ENCODE measurements at places on chromosomes 5 and 9.

GRCh38 chr9:133733796-133734533, 4.2 kb downstream of the SARDH start:
- no peak for DNase-seq

DNA sequence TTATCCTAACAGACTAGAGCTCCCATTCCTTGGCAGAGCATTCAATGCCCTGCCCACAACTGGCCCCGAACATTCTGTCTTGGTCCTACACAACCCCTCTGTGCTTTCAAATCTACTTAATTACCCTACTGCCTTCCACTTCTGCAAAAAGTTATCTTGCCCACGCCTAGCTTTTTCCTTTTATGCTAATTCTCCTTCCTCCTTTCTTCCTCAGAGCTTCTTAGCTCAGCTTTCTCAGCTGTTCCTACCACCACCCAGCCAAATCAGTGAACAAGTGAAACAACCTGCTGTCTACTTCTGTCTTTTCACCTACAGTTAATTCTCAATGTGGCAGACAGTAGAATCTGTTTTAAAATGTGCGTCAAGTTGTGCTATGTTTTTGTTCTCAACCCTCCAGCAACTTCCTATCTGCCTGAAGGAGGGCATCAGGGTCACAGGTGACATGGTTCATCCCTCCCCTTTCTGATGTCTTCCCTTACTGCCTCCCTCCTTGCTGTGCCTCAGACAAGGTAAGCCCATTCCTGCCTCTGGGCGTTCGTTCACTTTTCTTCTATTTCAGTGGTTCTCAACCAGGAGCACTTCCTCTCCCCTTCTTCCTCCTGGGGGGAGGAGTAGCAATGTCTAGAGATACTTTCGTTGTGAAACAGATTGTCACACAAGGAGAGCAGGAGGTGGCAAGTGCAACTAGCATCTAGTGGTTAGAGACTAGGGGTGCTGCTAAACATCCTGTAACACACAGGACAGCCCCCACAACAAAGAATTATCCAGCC, 1.3 kb upstream of the REEP5 start:
- DNase-seq, result no peak

DNA sequence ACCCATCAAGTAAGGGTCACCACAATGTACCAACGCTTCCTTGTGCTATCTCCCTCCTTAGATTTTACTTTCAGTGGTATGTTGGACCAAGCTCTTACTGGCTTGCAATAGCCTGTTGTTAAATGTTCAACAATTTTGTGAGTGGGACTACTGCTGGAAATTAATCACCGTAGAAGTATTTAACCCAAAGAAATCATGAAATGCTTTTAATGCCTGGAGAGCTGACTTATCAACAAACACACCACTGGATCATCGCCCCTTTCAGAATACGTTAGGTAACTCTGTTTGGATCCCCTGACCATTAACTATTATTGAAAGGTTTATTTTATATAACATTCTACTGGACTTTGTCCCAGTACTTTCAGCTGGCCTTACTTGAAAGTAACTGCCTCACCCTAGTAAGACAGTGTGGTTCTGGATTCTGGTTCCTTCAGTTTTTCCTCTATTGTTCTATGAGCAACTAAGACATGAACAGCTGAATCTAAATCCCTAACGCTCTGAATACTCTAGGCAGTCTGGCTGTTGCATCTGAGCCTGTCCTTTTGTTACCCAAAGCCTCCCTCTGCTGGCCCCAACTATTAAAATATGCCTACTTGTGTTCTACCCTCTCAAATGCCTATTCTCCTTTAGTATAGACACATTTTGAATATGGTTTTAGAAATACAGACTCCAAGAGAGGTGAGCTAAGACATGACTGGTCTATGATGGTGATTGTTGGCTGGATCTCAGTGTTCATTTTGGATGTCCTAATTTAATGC, 1203.4 kb upstream of the DMAC1 start:
- DNase-seq, result no peak

DNA sequence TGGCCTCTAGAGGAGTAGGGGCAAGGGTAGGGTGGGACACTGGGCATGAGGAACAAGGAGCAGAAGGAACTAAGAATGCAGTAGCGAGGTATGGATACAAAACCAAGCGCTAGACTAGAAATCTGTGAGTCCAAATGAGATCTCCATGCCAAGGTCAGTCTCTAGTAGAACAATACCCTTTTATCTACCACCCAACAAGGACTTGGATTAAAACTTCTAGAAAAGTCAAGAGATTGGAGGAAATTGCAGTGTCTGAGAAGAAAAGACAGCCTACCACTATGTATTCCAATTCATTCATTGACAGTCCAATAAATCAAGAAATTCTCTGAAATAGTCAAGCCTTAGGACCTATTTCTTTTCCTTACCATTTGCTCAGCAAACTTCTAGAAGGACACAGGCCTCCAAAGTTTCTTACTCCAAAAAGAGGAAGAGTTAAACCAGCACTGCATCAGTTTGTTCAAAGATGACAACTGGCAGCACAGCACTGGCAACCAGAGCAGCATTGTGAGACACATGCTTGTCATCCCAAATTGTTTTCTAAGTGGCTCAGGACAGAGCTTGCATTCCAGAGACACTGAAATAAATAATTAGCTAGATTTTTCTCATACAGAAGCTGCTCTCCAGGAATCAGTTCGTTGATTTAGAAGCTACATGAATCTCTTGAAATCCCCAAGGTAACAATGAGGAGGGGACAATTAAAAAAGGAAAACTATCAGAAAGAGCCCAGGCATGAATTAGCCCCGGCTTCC, 22.6 kb downstream of the ABCA1 start:
- no peak for DNase-seq

DNA sequence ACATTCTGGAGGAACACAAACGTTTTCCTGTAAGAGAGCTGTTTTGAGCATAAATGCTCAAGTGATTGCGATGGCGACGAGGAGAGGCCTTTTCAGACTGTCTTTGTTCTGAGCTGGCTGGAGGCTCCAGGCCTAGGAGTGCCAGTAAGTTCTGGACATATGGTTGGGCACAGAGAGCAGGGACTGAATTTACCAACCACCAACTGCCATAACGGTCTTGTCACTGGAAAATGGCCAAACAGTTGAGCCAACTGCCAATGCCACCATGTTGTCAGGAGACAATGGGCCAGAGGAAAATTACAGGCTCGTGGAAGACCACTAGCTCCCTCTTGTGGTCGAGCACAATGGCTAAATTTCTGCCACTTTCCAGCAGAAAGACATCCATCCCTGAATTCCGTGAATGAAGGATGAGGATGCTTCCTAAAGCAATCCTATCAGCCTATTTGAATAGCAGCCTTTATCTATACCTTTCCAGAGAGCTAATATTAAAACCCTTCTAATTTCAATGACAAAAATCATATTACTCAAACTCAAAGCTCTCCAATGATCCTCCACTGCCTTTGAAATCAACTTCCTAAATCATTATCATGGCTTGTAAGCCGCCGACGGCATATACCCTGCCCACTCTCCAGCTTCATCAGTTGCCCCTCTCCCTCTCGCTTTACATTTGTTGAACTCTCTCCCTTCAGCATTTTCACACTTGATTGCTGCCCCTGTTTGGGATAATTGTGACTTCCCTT, 66.9 kb upstream of the GLIS3 start:
- DNase-seq, result no peak

- no peak for DNase-seq
These were observed 599.9 kb downstream of the RAB3C start for GRCh38 chr5:59182760-59183159.

DNA sequence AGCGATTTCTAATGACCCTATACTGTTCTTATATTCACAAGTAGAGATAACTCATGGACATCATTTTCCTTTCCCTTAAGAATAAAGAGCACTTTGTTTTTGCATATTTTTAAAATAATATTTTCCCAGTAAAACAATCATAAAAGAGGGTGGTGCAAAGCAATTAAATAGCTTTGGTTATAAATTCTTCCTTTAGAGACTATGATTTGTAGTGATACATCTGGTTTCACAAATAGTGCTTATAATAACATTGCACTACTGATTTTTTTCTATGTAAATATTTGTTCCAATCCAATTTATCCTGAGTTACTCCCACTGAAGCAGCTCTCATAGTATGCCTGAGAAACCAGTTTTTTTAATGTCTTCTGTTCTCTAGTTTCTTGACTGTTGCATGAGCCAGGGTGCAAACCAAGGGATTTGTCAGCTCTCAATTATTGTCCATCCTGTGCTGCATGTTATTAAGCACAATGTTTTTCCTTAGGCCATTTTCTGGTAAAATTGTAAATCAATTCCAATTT, 74.7 kb downstream of the LURAP1L start:
- no peak for DNase-seq

DNA sequence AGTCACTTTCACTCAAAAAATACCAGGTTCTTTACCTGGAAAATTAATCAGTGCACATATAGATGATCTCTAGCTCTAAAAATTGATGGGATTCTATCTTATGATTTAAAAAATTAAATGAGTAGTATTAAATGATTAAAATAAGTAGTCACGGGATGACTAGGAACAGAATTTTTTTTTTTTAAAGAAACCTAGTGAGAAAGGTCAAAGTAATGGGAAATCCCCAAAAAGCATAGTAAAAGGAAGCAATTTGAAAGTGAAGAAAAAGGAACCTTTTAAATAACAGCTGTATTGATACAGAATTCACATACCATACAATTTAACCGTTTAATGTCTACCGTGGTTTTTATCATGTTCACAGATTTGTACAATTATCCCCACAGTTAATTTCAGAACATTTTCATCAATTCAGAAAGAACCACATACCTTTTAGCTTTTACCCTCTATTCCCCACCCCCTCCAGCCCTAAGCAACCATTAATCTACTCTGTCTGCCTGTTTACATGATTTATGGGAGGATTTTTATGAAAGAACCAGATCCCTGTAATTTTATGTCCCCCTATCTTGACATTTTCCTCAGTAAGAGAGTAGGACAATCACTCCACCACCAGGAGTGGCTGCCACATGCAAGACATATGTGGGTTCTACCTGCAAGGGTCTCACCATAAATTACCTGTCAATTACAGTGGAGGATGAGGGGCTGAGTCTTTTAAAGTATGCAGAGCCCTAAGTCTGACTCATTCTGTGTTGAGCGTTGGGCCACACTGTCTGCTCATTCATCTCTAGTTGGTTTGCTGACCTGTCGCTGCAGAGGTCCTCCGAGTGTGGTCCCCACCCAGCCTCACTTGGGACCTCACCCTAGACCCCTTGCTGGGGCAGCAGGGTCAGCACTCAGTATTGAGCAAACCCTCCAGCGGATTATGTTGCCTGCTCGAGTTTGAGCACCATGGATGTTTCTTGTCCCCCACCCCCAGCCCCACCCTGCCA, 16.0 kb downstream of the ANKRD33B start:
- DNase-seq, result no peak

DNA sequence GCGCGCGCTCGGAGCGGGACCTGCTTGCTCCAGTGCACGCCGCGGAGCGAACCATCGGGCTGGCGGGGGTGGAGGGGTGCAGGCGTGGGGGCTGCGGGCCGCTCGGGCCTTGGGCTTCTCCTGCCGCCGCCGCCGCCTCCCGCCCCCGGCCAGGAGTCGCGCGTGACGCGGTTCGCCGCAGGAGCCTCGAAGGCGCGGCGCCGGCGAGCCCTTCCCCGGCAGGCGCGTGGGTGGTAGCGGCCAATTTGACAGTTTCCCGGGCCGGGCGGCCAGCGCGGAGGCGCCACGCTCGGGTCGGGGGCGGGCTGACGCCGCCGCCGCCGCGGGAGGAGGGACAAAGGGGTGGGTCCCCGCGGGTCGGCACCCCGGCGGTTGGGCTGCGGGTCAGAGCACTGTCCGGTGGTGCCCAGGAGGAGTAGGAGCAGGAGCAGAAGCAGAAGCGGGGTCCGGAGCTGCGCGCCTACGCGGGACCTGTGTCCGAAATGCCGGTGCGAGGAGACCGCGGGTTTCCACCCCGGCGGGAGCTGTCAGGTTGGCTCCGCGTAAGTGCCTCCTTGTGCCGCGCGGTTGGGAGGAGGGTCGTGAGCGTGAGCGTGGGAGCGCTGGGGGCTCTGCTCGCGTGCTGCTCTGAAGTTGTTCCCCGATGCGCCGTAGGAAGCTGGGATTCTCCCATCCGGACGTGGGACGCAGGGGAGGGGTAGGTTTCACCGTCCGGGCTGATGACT, at the start of gene TJP2:
TSS of gene TJP2 (plus strand) at position 387 of the 725 bp plus-strand sequence. CDS start at position 483, 96 bp downstream.
- DNase-seq, result peak; percentile 28

- DNase-seq, result no peak
These were observed 160.5 kb upstream of the FREM1 start for GRCh38 chr9:15070716-15071115.

- no peak for DNase-seq
These were observed 216.3 kb downstream of the KIAA0825 start for GRCh38 chr5:94402096-94402495.

DNA sequence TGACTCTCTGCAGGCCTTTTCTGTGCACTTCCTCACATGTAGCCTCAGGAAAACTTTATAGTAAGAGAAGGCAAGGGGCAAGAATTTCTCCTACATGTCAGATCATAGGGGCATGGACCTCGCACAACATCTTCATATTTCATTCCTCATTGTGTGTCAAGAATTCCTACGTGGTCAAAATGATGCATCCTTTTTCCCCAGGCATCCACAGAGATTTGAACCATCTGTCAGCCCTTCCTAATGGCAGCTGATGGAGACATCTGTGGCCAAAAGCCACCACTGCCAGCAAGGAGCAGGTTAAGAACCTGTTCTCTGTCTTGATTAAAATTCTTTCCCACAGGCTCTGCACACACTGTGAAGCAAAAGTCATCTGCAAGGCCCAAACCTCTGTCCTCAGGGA, 42.5 kb downstream of the MFAP3 start:
- no peak for DNase-seq

- peak; percentile 27 for DNase-seq
These were observed 666 bp downstream of the PPARGC1B start for GRCh38 chr5:149730620-149731331.

DNA sequence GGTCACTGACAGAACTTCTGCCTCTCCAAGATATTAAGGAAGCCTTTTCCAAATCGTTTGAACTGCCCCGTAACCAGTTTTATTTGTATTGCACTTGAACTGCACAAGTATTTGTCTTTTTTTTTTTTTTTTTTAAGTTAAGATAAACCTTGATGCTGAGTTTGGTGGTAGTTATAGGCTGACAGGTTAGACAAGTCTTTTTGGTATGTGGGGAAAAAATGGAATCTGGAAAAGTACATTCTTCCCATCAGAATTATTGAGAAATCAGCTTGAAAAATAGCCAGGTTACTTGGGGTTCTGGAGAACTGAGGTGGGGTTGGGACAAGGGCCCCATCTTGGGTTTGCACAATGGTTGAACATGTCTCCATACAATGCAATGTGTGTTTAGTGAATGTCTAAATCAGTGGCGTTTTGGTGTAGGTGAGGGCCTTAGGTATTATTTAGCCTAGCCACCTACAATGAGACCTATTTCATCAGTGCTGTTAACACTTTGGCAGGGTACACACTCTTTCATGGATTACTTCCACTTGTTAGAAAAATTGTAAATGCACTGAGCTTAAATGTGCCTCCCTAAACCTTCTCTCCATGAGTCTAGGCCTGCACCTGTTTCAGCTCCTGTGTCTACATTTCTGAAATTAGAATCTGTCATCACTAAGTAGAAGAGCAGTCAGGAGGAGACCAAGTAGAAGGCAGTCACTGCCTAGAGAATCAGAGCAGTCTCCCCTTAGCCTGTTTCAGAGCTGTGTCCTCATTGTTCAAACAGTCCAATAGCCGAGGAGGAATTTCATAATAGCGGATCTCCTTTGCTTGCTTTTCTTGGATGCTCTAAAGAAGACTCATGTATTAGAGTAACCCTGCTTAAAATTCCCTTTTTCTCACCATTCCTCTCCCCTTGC, 140.0 kb upstream of the HMHB1 start:
- no peak for DNase-seq

Data from stimulated activated CD4-positive, alpha-beta T cell treated with anti-CD3 and anti-CD28 coated beads, Interleukin-15, amount 100 ng/mL, for 48 hours (primary cell).